GM04503 (cell line): ENCODE measurements at places on chromosomes 7 and 10.

GRCh38 chr10:133384071-133384470 is 5.0 kb downstream of the PAOX start:
- no peak for DNase-seq

DNA sequence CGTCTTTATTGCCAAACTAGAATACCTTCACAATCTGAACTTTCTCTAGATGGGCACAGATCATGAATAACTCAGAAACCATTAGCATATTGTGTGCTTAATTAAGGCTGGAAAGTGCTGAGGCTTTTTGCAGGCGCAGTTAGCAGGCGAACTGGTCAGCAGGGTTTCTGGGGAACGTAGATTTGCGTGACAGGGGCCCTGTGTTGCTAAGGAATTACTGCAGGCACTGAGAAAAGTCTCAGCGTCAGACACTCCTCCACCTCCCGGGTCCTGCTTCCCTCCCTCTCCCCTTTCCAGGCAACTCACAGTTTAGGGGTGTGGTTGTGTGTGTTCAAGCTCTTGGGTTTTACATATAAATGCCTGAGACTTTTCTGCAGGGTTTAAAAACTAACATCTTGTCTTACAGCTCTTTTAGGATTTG is 2.2 kb downstream of the MAP3K8 start:
- DNase-seq: peak; percentile 69

- DNase-seq: no peak
Measured at GRCh38 chr10:44853148-44853734, 57.9 kb upstream of the TMEM72 start.

GRCh38 chr7:28135315-28135714 is 45.3 kb downstream of the JAZF1 start:
- no peak for DNase-seq

GRCh38 chr10:124708246-124708779 is 35.9 kb downstream of the FAM53B start:
- DNase-seq: no peak
